ENCODE measurements at places on chromosomes 3 and 15. TPM values are rescaled to one million over a fixed set of nuclear protein-coding genes. Genes with fewer than 3 reads are reported as not detected.

The SLC38A3 gene
- not detected for total RNA-seq

The SERINC4 gene
- 0.15 TPM for total RNA-seq

The CCDC39 gene
- total RNA-seq, result not detected

- no peaks in the 10 kb centered on the region for H3K36me3 ChIP-seq
- DNase-seq, result no peak
- no peak overlapping the region for H3K4me3 ChIP-seq
- H3K4me1 ChIP-seq, result no peaks in the 10 kb centered on the region
Measured at GRCh38 chr3:159787794-159788205, 200.8 kb upstream of the IL12A start.

- no peak overlapping the region for H3K27ac ChIP-seq
- H3K36me3 ChIP-seq, result no peaks in the 10 kb centered on the region
- no peak overlapping the region for H3K4me3 ChIP-seq
- no peaks in the 10 kb centered on the region for H3K4me1 ChIP-seq
- H3K27me3 ChIP-seq, result no peaks in the 10 kb centered on the region
Measured at GRCh38 chr3:55646121-55646520, 159.0 kb upstream of the WNT5A start.

- peaks cover under 1% of the 10 kb centered on the region for H3K4me1 ChIP-seq
- H3K4me3 ChIP-seq, result no peak overlapping the region
- H3K27me3 ChIP-seq, result peaks cover 1% of the 10 kb centered on the region
- H3K36me3 ChIP-seq, result no peaks in the 10 kb centered on the region
- no peak for DNase-seq
Measured at GRCh38 chr15:69854001-69854400, 243.7 kb downstream of the TLE3 start.

DNA sequence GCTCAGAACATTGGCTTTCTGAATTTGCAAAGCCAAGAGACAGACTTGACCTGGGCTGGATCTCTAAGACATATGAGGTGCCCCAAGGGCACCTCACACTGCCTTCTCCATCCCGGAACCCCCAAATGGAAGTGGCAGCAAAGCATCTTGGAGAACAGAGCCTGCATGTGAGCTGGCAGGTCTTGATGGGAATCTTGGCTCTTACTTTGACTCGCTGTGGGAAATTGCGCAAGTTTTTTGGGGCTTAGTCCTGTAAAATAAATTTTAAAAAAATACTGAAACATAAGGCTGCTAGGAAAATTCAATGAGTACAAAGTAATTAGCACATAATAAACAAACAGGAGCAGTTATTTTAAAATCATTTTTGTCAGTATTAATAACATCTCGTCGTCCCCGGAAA is 13.7 kb upstream of the SEC22A start:
- no peak for DNase-seq
- no peaks in the 10 kb centered on the region for H3K27me3 ChIP-seq
- H3K4me1 ChIP-seq, result no peaks in the 10 kb centered on the region
- no peaks in the 10 kb centered on the region for H3K36me3 ChIP-seq
- no peak overlapping the region for H3K4me3 ChIP-seq
- H3K27ac ChIP-seq, result no peak overlapping the region

DNA sequence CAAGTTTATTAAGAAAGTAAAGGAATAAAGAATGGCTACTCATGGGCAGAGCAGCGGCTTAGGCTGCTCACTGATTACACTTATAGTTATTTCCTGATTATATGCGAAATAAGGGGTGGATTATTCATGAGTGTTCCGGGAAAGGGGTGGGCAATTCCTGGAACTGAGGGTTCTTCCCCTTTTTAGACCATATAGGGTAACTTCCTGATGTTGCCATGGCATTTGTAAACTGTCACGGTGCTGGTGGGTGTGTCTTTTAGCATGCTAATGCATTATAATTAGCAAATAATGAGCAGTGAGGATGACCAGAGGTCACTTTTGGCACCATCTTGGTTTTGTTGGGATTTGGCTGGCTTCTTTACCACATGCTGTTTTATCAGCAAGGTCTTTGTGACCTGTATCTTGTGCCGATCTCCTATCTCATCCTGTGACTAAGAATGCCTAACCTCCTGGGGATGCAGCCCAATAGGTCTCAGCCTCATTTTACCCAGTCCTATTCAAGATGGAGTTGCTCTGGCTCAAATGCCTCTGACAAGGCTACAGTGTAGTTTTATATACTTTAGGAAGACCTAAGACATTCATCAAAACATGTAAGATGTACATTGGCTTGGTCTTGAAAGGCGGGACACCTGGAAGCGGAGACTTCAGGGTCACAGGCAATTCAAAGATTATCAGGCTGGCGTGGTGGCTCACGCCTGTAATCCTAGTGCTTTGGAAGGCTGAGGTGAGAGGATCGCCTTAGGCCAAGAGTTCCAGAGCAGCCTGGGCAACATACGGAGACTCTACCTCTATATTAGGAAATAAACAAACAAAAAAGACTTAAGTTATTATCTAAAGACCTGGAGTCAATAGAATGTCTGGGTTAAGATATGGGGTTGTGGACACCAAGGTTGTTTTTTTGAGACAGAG is 3.2 kb upstream of the BLOC1S6 start:
- peaks cover 23% of the 10 kb centered on the region for H3K4me1 ChIP-seq
- peaks cover 8% of the 10 kb centered on the region for H3K27me3 ChIP-seq
- H3K27ac ChIP-seq, result no peak overlapping the region
- no peaks in the 10 kb centered on the region for H3K36me3 ChIP-seq

GRCh38 chr3:147008886-147009285 is 397.5 kb downstream of the ZIC4 start:
- H3K4me3 ChIP-seq, result no peak overlapping the region
- DNase-seq, result no peak
- H3K36me3 ChIP-seq, result no peaks in the 10 kb centered on the region
- H3K4me1 ChIP-seq, result no peaks in the 10 kb centered on the region
- no peaks in the 10 kb centered on the region for H3K27me3 ChIP-seq

GRCh38 chr3:179450901-179451264 is 387 bp downstream of the GNB4 start:
- H3K4me3 ChIP-seq, result peak overlapping the region; percentile 80
- peaks cover 23% of the 10 kb centered on the region for H3K4me1 ChIP-seq
- H3K27ac ChIP-seq, result no peak overlapping the region
- no peak for DNase-seq
- H3K27me3 ChIP-seq, result peaks cover 72% of the 10 kb centered on the region
- no peaks in the 10 kb centered on the region for H3K36me3 ChIP-seq
